ENCODE measurements at places on chromosomes 3 and 15. TPM values are rescaled to one million over a fixed set of nuclear protein-coding genes. Genes with fewer than 3 reads are reported as not detected.

CHSY1 gene
- total RNA-seq: 55.3 TPM

- DNase-seq: no peak
These were observed 35.3 kb downstream of the CAPN7 start for GRCh38 chr3:15241341-15241740.

- no peak for DNase-seq
These were observed 757.6 kb downstream of the GBE1 start for GRCh38 chr3:81003817-81004216.

- peak; percentile 47 for DNase-seq
These were observed 61.9 kb upstream of the C3orf80 start for GRCh38 chr3:160163229-160163878.

DNA sequence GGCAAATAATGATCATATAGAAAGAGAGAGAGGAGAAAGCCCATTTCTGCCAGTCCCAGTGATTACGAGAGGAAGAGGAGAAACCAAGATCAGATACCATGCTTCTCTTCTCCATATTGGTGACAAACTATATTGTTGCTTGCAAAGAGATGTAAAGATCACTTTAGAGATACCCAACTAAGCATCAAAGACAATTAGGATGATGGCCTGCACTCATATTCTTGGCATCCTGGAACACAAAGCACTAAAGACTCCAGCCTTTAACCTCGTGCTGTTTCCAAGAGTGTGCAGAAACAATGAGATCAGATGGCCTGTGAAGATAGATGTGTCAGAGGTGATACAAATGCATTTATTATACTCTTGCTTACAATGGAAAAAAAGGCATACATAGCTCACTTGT, 170.7 kb upstream of the TP63 start:
- DNase-seq: no peak

GRCh38 chr3:63753567-63753966, 65.5 kb upstream of the C3orf49 start:
- peak; percentile 31 for DNase-seq

GPR15 gene
- not detected for total RNA-seq

- DNase-seq: no peak
These were observed 27.2 kb upstream of the POMGNT2 start for GRCh38 chr3:43132870-43133636.

DNAJA4 gene
- total RNA-seq: 0.18 TPM

GABRB3 gene
- 0.54 TPM for total RNA-seq

DNAJC13 gene
- 67.8 TPM for total RNA-seq

GOLGA6A gene
- not detected for total RNA-seq

DNA sequence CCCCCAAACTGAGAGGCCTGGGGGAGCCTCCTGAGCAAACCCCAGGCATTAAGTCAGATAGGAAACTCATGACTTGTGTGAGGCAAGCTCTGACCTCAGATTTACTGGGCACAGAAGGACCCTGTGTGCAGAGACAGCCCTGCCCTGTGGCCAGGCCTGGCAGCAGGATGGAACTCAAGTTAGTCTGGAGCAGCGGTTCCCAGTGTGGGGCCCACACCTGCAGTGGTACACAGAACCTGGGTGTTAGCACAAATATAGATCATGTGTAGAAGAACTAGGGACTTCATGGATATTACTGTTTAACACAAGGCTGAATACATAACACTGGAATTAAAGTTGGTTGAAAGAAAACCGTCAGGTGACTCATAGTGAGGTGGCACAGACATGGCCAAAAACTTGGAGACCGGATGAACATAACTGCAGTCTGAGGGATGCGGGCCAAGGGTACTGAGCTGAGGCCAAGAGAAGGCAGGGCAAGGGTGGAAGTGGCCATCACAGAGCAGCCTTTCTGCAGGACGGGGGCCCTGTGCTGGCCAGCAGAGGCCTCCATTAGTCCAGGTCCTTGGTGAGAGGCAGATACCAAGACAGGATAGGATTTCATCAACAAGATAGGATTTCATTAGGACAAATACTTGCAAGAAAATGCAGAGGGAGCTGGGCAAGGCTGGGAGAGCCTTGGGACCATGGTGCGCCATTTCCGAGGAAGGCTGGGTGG, 40.9 kb downstream of the IRAK2 start:
- peak; percentile 95 for DNase-seq

DNA sequence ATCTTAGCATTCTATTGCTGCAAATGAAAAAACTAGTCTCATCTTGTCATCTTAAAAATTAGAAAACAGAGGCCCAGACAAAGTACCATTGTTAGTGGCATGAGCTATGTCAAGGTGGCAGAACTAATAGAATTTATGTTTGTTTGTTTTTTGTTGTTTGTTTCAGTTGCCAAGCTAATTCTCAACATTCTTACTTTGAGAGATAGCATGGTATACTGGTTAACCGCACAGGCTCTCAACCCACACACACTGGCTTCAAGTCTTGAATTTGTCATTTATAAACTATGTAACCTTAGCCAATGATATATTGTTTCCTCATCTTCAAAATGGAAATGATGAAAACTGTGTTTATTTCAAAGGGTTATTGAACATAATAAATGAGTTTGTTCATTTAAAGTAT, 367.6 kb upstream of the PLSCR5 start:
- DNase-seq: peak; percentile 8

DNA sequence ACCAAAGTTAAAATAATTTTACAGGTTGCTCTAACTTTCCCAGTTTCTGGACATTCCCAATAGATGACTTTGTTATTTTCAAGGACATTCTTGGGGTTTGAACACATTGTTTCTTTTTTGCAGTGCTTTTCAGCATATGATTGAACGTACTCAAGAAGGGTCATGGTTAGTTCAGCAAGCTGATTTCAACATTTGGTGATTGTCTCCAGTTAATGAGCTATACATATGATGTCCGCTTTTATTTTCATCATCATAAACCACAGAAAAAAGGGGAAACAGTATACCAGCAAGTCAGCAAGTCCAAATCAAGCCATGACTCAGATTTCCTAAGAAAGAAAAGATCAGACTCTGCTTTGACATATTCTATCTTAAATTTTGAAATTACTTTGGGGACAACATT, 69.4 kb downstream of the B3GALNT1 start:
- no peak for DNase-seq

DNA sequence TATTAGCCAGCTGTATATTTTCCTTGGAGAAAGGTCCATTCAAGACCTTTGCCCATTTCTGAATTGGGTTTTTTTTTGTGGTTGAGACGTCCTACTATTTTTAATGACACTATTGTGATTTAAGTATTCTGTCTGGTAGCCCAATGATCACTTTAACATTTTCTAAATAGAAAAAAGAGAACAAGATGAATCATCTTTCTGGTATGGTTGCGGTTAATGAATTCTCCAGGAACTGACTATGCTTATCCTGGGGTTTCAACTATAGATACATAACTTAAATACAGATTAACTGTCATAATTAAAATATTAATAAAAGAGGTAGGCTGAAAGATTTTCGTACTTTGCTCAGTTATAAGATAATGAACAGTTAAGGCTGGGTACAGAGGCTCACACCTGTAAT, 51.9 kb downstream of the PBRM1 start:
- peak; percentile 56 for DNase-seq

GRCh38 chr3:8218353-8218940, 283.2 kb upstream of the LMCD1 start:
- DNase-seq: no peak

- no peak for DNase-seq
These were observed 64.7 kb downstream of the ATP2B2 start for GRCh38 chr3:10440684-10441083.

- DNase-seq: no peak
These were observed 573.0 kb downstream of the RBMS3 start for GRCh38 chr3:29853841-29854397.

APBA2 gene
- total RNA-seq: 27.8 TPM

CPN2 gene
- total RNA-seq: not detected

DNA sequence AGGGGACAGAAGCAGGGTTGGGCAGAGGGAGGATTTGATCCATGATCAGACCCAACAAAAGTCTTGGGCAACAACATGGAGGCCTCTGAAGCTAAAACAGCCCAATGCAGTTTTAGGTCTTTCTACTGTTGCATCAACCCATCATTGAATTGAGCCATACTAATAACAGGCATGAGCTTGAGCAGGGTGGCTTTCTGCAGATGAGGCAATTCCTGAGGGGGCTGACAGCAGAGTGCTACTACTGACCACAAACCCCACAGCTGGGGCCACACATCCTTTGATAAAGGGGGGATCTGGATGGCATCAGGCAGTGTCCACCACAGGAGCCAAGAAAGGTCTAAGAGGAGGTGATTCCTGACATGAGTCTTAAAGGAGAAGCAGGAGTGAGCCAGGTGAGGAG, 517.0 kb upstream of the PPP2R3A start:
- no peak for DNase-seq
